ENCODE measurements at places on chromosomes 12 and 14.

DNA sequence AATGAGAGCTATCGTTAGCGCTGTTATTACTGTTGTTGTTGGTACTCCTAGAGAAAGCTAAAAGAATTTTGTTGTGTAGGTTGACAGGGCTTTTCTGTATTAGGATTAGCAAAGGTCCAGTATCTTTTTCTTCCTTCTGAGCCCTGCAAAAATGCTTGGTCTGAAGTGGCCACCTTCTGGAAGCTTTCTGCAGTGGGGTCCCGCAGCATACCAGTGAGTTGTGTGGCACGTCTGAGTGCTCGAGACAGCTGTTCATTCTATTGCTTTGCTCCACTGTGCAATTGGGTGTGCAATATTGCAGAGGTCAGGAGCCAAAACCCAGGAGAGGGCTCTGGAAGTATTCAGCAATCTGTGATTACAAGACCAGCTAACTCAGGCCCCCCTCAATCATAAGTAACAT lies 57.1 kb downstream of the CCDC60 start:
- no peak for DNase-seq

DNA sequence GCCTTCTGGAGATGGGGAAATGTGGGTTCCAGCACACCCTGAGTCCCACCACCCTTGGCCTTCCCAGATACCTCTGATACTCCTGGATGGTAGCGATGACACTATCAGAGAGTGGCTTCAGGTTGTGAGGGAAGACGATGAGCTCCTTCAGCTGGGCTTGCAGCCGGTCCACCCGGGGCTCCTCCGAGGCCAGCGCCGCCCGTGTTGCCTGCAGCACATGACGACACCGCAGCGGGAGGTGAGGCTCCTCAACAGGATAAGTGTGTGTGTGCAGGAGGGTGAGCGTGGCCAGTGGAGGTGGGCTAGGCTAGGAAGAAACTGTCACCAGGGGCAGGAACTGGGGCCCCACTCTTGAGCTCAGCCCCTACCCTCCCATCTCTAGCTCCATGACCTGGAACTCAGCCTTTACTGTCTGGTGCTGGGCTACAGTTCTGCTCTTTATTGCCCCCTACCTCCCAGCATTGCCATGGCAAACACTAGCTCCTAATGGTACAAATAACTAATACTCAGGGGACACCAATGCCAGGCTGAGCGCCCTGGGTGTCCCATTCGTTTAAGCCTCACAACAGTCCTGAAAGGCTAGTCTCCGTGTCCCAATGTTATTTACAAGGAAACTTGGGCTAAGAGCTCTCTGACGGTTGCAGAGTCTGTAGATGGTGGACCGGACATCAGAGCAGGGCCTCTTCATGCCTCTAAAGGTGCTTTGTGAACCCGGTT lies 64.1 kb downstream of the SYNE3 start:
- DNase-seq = peak; percentile 39

DNA sequence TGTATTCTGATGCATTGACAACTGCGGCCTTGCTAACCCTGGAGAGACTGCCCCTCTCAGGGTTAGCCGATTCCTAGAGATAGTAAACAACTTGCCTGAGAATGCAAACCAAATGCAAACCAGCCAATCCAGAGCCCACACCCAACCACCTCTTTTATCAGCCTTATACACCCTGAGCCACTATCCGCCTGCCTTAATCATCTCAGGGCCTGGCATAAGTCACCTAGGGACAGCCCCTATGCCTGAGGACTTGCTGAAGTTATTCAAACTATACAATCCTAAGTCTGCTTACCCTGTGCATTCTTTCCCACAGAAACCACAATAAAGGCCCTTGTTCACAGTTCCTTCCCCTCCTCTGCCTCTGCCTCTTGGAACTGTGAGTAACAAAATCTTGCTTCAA lies 177.2 kb downstream of the KCNA5 start:
- no peak for DNase-seq

GRCh38 chr12:131942671-131943070 lies 7.1 kb upstream of the EP400 start:
- no peak for DNase-seq

GRCh38 chr14:32417956-32418552 lies 89.0 kb downstream of the AKAP6 start:
- DNase-seq = peak; percentile 57

GRCh38 chr14:27228053-27228452 lies 630.2 kb upstream of the NOVA1 start:
- DNase-seq = no peak

DNA sequence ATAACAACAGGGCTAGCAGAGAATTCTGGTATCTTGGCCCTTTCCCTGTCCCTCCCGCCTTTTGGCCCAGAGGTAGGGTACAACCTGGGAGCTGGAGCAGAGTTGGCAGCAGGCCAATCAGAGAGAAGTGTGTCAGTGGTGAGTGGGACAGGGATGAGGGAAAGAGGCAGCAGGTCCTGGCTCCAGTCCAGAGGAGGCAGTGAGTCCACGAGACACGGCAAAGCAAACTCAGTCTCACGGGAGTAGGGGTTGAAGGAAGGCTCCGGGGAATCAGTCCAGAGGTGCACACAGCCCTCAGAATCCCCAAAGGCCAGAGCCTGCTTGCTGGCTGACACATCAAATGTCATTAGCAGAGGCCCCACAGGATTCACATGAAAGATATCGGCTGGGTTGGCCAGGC lies 7.3 kb downstream of the PAN2 start:
- DNase-seq = peak; percentile 72

GRCh38 chr14:65002586-65003210 lies 16.0 kb downstream of the FNTB start:
- no peak for DNase-seq

DNA sequence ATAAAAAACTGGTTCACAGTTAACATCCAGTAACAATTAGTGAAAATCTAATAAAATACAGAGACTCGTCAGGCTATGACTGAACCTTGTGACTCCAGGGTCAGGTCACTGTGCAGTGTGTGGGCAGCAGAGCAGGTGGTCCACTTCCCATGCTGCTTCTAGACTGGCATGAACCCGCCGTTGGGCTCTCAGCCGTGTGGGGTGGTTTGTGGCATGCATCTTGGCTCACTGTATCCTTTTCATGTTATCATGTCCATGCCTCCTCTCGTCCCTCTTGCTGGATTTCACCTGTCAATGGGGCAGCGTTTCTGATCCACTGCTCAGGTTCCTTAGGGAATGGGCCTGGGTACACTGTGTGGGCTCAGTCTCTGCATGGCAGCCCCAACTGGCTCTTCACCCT lies 57.3 kb downstream of the EP400 start:
- DNase-seq = no peak

- no peak for DNase-seq
These were observed 64.9 kb upstream of the PCED1B start for GRCh38 chr12:47014474-47014873.

GRCh38 chr12:4323396-4323795 lies 2.4 kb downstream of the TIGAR start:
- DNase-seq = no peak

DNA sequence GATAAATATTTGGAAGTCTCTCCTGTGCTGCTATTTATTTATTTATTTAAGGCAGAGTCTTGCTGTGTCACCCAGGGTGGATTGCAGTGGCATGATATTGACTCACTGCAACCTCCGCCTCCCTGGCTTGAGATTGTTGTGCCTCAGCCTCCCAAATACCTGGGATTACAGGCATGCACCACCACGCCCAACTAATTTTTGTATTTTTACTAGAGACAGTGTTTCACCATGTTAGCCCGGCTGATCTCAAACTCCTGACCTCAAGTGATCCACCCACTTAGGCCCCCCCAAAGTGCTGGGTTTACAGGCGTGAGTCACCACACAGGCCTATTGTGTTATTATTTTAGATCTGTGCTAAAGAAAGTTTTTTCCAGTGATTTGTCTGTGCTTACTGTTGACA lies 225.2 kb downstream of the CCER1 start:
- no peak for DNase-seq

DNA sequence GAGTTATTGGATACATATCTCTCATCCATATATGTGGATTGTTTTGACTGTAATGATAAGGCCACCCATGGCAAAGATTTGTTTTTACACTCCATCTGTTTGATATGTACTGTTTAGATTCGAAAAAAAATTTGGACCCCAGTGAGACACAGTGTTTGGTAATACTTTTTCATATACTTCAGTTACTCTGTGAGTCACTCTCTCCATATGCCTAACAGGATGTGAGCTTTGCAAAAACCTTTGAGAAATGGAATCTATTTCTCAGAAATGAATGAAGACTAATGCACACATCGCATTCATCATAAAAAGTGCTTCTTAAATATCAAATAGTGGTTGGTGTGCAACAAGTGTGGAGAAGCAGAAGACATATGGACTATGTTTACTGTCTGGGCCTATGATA lies 781.5 kb downstream of the SLC6A15 start:
- no peak for DNase-seq

DNA sequence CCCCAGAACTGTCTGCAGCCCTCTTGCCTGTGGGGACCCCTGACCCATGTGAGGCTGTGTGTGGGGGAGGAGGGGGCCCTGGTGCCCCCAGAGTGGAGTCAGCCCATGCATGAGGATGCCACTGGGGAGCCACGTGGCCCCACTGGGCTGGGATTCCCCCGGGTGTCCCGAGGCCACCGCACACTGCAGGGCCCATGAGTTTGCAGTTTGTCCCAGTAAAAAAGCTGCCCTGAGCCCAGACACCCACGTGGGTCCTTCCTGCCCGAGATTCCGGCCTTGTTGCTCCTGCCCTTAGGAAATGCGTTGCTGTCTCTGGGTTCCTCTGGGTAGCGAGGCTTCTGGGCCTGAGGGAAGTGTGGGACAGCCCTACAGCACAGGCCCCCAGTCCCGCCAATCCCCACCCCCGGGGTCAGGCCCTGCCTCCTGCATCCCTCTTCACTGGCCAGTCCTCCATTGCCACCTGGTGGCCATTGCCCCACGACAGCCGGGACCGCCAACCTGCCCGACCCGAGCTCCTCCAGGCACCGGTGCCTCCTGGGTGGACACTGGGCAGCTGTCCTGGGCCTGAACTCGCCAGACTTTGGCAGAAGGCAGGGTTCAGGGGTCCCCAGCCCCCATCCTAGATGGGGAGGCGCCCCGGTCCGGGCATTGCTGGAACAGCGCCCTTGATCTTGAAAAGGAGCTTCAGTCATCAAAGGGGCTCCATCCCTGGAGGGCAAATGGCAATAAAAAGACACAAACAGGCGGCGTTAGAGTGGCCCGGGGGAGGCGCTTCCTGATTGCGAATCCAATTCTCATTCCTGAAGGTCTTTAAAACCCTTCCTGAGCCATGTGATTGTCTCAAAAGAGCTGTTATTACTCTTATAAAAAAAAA lies 15.6 kb upstream of the C14orf180 start:
- peak; percentile 96 for DNase-seq

GRCh38 chr12:107356266-107356936 lies 263.1 kb upstream of the CRY1 start:
- no peak for DNase-seq

DNA sequence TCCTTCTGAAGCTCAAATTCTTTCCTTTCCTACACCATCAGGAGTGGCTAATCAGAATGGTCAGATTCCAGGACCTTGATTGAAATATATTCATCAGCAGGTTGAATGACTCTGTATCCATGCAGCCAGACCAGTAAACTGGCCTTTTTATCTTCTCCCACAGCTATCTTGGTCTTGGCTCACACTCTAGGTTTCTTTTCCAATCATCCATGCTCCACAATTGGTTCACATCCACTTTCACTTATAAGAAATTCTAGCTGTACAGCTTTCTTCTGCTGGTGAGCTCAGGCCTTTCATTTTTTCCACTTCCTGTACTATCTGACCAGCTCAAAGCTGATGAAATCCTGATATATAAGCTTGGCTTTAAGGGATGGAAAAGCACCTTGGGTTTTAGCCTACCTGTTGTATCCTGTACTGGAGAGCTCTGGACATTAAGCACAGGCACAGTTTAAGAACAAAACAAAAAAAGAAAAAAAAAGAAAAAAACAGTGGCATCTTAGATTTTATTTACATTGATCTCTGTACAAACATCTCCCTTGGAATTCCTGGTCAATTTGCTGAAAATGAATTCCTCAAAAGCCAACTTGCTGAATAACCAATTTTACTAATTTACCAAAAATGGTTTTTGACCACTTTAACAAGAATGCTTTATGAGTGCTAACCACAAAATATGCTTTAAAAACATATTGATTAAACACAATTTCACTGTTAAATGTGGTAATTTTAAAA lies 91.6 kb upstream of the PAWR start:
- DNase-seq = no peak

DNA sequence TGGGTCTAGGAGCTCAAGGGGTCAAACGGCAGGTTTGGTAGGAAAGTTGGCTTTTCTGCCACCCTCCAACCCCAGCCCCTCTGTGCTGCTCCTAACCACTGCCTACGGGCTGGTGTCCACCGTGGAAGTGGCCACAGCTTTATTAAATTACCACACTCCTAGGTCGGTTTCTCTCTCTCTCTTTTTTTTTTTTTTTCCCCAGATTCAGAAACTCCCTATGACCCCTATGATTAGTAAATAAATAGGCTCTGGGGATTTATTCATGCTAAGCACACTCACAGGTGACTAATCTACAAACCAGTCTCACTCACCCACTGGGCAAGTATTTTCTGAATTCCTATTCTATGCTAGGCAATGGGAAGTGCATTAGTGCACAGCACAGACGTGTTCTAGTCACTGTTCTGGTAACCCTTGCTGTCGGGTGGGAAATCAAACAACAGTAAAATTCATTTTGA lies 8.7 kb upstream of the DDX47 start:
- no peak for DNase-seq

GRCh38 chr12:24630856-24631255 lies 318.0 kb downstream of the BCAT1 start:
- no peak for DNase-seq

DNA sequence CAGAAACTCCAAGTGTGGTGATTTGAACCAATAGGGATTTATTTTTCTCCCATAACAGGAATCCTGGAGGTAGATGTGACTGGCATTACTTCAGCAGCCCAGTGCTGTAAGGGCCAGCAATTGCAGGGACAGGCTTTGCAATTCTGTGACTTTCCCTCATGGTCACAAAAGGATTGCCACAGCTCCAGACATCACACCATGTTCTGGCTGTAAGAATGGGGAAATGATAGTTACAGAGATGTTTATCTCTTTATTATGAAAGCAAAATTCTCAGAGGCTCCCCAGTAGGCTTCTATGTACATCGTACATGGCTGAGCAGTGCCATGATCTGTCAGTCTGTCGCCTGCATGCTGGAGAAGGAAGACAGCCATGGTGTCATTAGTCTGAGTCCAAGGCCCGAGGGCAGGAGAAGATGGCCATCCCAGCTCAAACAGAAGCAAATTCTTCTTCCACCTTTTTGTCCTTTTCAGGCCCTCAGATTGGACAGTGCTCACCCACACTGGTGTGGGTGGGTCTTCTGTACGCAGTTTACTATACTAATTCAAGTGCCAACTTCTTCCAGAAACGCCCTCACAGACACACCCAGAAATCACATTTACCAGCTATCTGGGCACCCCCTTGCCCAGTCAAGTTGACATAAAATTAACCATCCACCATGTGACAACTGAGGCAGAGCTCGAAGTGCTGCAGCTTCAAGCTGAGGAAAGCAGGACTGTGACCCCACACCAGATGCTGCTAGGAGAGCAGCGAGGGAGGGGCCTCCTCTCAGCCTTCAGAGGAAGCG lies 17.2 kb downstream of the ZBTB42 start:
- DNase-seq = no peak

- no peak for DNase-seq
These were observed 19.2 kb downstream of the PPTC7 start for GRCh38 chr12:110563702-110564470.

- DNase-seq = no peak
These were observed 7.1 kb upstream of the NT5DC3 start for GRCh38 chr12:103848143-103848542.

Measured in BE2C (cell line).